ENCODE measurements at places on chromosomes 5 and 9.

DNA sequence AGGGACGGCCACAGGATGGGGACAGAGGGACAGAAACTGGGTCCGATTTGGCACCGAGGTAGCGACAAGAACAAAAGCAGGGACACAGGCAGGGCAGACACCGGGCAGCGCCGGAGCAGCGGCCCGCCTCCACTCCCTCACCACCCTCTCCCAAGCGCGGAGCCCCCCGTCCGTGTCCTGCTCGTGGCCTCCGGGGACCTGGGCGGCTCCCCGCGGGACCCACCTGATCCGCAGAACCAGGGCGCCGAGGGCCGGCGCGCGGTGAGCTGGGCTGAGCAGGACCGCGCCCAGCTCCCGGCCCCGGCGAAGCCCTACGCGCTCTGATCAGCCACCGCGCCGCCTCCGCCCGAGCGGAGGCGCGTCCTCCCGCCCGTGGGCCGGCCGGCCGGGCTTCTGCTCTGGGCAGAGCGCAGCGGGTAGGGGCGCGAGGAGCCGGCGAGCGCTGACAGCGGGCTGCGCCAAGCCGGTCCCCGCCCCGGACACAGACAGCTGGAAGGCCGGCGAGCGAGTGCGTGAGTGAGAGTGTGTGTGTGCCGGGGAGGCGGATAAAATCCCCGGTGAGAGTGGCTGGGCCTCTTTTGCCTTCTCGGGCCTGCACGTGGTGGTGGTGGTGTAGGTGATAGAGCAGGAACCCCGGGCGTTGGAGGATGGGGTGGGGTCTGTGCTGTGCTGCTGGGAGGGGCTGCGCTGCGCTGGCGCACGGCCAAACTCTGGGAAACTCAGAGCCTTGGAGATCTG is at the start of gene GGTA1:
GGTA1 (minus strand) TSS at position 418 of the 738 bp plus-strand sequence. CDS start 31,922 bp downstream, outside the sequence.
- H3K27ac ChIP-seq, result no peak within 1 kb of the TSS
- peaks cover 12% of the 10 kb centered on the region for H3K27me3 ChIP-seq
- no peak for DNase-seq
- peaks cover 21% of the 10 kb centered on the region for H3K4me1 ChIP-seq
- H3K4me3 ChIP-seq, result no peak within 1 kb of the TSS
- no peaks in the 10 kb centered on the region for H3K36me3 ChIP-seq

GRCh38 chr5:33282157-33282556 is 158.6 kb upstream of the TARS1 start:
- no peak overlapping the region for H3K4me3 ChIP-seq
- no peak for DNase-seq
- no peaks in the 10 kb centered on the region for H3K27me3 ChIP-seq
- H3K27ac ChIP-seq, result no peak overlapping the region
- no peaks in the 10 kb centered on the region for H3K4me1 ChIP-seq

DNA sequence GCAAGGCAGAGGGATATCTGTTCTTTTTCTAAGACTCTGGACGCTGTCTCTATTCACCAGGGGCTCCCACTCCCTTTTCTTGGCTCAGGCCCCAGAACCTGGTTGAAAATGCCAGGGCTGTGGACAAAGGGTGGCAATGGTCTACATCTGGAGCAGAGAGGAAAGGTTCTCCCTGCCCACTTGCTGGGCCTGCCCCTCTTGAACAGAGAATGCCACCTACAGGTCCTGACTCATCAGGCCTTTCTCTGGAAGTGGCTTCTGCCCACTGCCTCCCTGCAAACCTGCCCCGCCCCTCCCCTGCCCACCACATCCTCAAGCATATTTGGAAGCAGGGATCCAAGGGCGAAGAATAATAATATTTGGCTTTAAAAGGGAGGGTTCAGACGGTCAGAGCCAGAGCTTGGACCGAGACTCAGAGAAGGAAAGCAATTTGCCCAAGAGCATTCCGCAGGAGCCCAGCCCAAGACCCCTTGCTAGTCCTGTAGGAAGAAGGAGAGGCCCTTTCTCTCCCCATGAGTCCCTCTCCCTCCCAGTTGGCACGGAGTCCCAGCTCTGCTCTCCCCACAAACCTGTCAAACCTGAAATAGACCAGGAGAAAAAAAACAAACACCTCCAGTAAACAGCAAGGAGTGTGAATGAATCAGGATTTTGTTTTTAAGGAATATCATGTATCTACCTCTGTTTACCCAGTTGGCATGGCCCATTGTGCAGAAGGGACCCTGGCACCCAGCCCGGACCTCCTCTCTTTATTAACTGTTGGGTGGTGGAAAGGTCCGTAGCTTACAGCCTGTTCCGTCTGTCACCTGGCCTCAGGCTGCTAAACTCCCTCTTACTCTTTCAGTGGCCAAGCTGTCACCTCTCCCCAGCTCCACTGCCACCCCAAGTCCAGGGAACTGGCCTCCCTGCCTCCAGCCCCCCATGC is 37.7 kb upstream of the STXBP1 start:
- H3K4me1 ChIP-seq, result peaks cover 25% of the 10 kb centered on the region
- no peak overlapping the region for H3K27ac ChIP-seq

DNA sequence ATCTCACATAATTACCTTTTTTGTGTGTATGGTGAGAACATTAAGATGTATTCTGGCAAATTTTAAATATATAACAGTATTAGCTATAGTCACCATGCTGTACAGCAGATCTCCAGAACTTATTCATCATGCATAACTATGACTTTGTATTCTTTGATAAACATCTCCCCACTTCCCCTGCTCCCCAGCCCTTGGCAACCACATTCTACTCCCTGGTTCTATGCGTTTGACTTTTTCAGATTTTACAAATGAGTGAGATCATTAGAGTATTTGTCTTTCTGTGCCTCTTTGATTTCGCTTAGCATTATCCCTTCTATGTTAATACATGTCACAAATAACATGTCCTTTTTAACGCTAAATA is 49.4 kb downstream of the SMC2 start:
- H3K4me3 ChIP-seq, result no peak overlapping the region
- H3K36me3 ChIP-seq, result no peaks in the 10 kb centered on the region
- no peak overlapping the region for H3K27ac ChIP-seq
- H3K27me3 ChIP-seq, result no peaks in the 10 kb centered on the region
- no peak for DNase-seq
- H3K4me1 ChIP-seq, result no peaks in the 10 kb centered on the region

- no peak for DNase-seq
- H3K27me3 ChIP-seq, result no peaks in the 10 kb centered on the region
- H3K4me1 ChIP-seq, result no peaks in the 10 kb centered on the region
- H3K4me3 ChIP-seq, result no peak overlapping the region
- no peak overlapping the region for H3K27ac ChIP-seq
- H3K36me3 ChIP-seq, result no peaks in the 10 kb centered on the region
Observed at GRCh38 chr5:166595274-166595951, 1696.0 kb upstream of the WWC1 start.

DNA sequence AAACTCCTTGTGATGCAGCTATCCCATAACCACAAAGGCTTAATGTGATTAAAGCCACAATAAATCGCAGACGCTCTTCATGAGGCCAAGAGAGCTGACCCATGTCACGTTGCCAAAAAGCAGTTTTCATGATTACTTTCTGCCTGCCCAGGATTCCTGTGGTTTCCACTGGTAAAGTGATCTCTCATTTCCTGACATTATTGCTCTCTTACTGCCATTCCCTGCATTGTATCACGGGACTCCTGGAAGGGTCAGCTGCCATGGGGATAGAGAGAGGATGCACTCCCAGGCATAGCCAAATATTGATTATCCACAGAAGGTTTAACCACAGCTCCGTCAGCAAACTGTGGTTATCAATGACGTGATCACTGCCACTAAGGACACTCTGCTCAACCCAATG is 103.8 kb upstream of the SLC1A3 start:
- no peaks in the 10 kb centered on the region for H3K4me1 ChIP-seq
- H3K36me3 ChIP-seq, result no peaks in the 10 kb centered on the region
- DNase-seq, result no peak
- H3K27ac ChIP-seq, result no peak overlapping the region
- H3K27me3 ChIP-seq, result no peaks in the 10 kb centered on the region

- no peak for DNase-seq
- H3K4me3 ChIP-seq, result no peak overlapping the region
- no peaks in the 10 kb centered on the region for H3K36me3 ChIP-seq
Observed at GRCh38 chr5:34897646-34898045, 17.7 kb downstream of the RAD1 start.

GRCh38 chr9:123927625-123928532 is 2.0 kb downstream of the DENND1A start:
- H3K36me3 ChIP-seq, result no peaks in the 10 kb centered on the region
- no peak overlapping the region for H3K4me3 ChIP-seq
- H3K27ac ChIP-seq, result no peak overlapping the region
- no peak for DNase-seq
- H3K27me3 ChIP-seq, result no peaks in the 10 kb centered on the region

DNA sequence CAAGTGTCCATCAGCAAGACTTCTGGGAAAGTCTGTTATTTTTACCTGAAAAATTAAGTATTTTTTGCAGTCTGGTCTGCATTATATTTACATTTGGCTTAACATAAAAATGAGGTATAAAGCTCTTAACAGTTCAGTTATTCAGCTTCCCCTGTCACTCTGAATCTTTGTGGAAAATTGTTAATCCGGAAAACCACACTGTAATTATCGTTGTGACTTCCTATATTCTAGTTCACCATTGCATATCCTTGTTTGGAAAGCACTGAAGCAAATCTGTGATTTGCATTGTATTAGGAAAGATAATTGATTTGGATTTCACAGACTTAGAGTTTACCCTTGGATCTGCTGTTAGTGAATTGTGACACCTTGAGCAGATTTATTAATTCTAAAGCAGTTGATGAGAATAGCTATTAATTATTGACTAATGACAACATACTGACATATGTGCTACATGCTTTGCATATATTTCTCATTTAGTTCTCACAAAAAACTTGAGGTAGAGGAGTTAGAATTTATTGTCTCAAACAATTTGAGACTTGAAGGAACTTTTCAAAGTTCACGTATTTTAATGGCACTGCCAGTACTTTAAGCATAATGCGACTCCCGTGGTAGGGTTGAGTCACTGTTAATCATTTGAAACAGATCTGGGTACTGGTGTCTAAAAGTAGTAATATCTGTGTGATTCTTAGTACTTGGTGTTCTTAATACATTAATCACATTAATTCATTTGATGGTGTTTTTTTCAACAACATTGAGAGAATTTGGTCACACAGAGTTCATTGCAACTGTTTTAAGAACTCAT is 71.8 kb upstream of the LRRC70 start:
- no peak for DNase-seq
- peaks cover 10% of the 10 kb centered on the region for H3K36me3 ChIP-seq
- no peak overlapping the region for H3K27ac ChIP-seq
- H3K4me3 ChIP-seq, result no peak overlapping the region

GRCh38 chr5:116504593-116505166 is 69.9 kb downstream of the SEMA6A start:
- H3K36me3 ChIP-seq, result no peaks in the 10 kb centered on the region
- no peaks in the 10 kb centered on the region for H3K27me3 ChIP-seq
- H3K4me3 ChIP-seq, result no peak overlapping the region
- DNase-seq, result no peak

DNA sequence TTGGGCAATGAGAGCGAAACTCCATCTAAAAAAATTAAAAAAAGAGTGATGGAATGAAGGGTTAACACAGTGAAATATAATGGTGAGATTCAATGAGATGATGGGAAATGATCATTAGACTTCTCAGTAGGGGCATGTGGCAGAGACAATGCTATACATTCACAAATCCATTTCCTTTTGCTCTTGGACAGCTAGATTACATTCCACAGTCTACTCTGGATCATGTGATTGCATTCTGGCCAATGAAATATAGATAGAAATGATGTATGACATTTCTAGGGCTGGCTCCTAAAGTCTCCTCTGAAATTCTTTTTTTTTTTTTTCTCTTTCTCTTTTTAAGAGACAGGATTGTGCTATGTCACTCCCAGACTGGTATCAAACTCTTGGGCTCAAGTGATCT is 3.8 kb upstream of the GALT start:
- H3K27me3 ChIP-seq, result no peaks in the 10 kb centered on the region
- H3K36me3 ChIP-seq, result no peaks in the 10 kb centered on the region
- H3K27ac ChIP-seq, result no peak overlapping the region
- H3K4me3 ChIP-seq, result no peak overlapping the region

GRCh38 chr9:124066783-124067577 is 55.4 kb downstream of the LHX2 start:
- H3K27me3 ChIP-seq, result no peaks in the 10 kb centered on the region
- H3K36me3 ChIP-seq, result no peaks in the 10 kb centered on the region
- no peak for DNase-seq
- no peak overlapping the region for H3K27ac ChIP-seq
- H3K4me1 ChIP-seq, result no peaks in the 10 kb centered on the region
- H3K4me3 ChIP-seq, result no peak overlapping the region

DNA sequence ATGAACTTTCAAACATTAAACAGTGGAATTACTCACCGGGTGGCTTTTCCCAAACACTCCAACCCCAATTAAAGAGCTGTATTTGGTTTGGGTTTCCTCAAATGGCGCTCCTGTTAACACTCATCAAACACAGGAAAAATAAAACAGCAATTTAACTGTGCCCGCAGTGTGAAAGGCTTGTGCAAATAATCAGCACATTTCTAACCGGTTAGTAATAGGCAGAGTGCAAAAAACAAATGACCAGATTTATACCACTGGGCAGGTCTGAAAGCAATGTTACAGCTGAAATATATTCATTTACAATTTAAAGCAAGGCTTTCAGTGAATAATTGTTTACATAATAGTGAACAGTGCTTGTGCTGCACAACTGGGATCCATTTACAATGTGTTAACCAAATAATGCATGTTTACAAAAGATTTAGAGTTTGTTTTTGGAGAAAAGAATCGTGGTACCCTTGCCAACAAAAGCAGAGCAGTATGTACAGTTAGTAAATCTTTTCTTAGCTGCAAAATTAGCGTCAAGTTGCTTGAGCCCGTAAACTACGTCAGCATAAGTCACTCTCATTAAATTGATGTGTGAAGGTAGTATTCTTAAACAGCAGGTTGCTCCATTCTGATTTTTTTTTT is 662.9 kb upstream of the ZNF608 start:
- no peaks in the 10 kb centered on the region for H3K27me3 ChIP-seq
- H3K27ac ChIP-seq, result no peak overlapping the region
- DNase-seq, result no peak
- no peak overlapping the region for H3K4me3 ChIP-seq
- no peaks in the 10 kb centered on the region for H3K4me1 ChIP-seq

GRCh38 chr9:3760031-3760430 is 234.2 kb upstream of the RFX3 start:
- no peak overlapping the region for H3K4me3 ChIP-seq
- no peak for DNase-seq
- H3K4me1 ChIP-seq, result peaks cover 10% of the 10 kb centered on the region

DNA sequence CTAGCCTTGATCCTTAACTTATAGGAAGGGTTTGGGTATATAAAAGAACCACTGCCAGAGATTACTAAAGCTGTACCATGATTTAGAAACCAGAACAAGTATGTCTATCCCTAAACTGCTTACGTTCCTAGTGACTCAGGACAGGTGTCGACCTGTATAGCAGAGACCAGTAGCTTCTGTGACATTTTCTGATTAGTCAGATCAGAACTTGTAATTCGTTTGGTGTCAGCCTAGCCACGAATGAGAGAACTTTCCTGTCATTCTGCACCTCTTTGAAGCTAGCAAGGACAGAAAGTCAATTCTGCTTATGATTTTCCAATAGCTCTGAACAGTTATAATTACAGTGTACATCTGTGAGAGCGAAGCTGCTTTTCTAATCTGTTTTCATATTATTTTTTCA is 39.5 kb downstream of the PRKACG start:
- DNase-seq, result no peak
- H3K27me3 ChIP-seq, result no peaks in the 10 kb centered on the region
- no peak overlapping the region for H3K4me3 ChIP-seq
- peaks cover 9% of the 10 kb centered on the region for H3K4me1 ChIP-seq
- H3K27ac ChIP-seq, result no peak overlapping the region
